ENCODE measurements at places on chromosomes 13 and 19.

DNA sequence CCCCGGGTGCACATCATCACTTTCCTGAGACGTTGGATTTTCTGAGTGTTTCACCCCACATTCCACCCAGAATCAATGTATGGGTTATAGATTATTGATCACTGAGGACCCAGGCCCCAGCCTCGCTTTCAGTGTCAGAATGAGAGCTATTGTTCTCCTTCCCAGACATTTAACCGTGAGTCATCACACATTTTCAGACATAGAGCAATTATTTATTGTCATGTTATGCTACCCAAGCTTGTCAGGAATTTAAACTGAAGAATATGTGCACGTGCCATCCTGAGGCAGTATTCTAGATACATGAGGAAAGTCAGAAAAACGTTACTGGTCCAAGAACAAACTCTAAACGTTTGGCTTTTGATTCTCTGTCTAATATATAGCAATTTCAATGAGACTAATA, 276.6 kb upstream of the ZNF507 start:
- DNase-seq = no peak

DNA sequence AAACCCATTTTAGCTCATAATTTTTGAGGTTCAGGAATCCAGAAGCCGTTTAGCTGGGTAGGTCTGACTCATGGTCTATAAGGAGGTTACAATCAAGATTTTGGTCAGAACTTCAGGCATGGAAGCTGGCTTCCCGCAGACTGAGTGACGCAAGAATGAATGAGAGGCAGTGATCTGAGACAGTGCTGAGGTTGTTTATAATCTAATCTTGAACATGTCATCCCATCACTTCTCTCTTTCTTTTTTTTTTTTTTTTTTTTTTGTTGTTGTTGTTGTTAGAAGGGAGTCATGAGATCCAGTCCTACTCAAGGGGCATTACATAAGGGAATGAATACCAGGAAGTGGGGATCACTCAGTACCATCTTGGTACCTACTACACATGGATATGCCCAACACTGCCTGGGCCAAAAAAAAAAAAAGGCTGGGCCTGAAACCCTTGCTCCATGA, 217.4 kb downstream of the DLEU7 start:
- DNase-seq = no peak

DNA sequence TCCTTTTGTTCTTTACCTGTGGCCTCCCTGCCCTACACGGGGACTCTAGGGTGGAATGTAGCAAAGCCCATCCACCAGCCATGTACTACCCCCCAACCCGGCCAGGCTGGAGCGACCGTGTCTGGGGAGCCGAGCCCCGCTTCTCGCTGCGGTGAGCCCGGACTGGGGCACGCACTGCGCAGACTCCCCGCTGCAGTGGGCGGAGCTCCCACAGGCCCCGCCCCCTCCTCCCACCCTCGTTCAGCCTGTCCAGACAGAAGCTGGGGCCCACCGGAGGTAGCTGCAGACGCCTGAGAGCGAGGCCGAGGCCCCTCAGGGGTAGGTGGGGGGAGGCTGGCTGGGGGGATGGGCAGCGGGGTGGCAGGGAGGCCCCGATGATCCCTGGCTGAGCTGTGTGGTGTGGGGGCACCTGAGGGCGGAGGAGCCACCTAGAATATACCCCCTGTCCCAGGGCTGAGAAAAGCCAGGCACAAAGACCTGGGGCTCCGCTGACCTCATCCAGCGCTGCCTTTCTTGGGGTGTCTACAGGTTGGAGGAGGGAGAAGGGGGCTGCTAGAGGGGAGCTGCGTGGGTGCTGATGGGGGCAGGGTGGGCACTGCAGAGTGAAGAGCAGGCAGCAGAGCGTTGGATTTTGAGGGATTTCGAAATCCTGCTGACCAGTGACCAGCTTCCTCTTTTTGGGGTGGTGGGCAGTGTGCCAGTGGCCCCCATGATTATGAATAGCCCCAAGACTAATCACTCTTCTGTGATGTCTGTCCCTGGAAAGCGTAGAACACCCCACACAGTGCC, 17.3 kb downstream of the PLD3 start:
- DNase-seq = peak; percentile 79

DNA sequence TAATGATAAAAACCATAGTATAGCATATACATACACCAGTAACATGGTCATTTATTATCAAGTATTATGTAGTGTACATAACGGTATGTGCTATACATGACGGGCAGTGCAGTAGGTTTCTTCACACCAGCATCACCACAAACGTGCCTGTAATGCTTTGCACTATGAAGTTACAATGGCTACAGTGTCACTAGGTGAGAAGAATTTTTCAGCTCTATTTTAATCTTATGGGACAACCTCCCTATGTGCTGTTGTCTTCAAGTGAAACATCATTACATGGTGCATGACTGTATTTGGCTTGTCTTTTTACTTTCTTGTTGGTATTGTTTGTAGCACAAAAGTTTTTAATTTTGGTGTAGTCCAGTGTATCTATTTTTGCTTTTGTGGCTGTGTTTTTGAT, 18.7 kb downstream of the CDK8 start:
- no peak for DNase-seq

GRCh38 chr19:51098365-51099046, 9.7 kb downstream of the CTU1 start:
- no peak for DNase-seq

DNA sequence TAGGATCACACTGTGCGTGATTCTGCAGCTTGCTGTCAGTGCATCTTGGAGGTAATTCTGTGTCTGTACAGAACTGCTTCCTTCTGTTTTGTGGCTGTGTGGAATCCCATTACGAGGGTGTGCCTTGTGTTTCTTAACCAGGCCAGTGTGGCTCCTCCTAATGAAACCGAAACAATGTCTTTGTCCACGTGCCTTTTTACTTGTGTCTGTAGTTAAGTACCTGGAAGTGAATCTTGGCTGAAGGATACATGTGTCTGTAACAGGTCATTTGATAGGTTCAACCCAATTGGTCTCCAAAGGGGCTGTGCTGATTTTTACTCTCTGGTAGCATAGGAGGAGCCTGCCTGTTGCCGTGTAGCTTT, 13.1 kb downstream of the NOP53 start:
- no peak for DNase-seq

DNA sequence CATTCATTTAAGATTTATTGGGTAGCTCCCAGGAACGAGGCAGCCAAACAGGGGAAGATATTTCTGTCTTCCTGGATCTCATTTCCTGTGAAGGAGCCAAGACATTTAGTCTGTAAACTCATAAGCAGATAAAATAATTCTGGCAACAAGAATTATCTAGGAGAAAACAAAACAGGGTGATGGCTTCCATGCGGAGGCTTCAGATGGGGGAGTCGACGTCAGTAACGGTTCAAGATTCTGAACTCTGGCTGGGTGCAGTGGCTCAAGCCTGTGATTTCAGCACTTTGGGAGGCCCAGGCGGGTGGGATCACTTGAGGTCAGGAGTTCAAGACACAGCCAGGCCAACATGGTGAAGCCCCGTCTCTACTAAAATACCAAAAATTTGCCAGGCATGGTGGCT, 1.3 kb downstream of the GNA15 start:
- no peak for DNase-seq

DNA sequence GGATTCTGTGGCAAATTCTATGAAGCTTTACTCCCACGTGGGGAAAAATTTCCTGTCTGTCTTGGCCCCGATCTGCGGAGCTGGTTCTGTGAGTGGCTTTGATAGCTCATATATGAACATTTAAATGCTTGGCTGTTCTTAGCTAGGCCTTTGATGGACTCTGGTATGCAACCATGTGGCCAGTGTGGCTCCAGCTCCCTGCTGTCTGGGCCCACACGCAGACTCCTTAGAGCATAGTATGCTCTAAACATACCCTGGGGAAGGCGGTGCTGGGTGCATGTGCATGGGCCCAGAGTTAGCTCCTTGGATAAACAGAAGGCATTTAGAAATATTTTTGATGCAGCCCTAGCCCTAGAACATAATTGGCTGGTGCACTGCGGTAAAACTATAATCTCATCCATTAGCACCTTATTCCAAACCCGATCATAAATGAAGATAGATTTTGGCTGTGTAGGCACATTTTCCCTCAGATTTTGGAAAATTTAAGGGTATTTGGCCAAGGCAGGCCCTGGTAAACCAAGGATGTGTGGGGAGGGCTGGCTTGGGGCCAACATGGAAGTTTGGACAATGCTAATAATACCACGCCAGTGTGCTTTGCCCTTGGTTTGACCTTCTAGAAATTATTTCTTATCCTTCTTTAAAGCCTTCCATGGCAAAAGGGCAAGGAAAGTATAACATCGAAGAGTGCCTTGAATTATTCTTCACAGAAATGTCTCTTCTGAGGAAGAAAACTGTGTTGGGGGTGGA, 153.5 kb downstream of the LMO7 start:
- DNase-seq = no peak

DNA sequence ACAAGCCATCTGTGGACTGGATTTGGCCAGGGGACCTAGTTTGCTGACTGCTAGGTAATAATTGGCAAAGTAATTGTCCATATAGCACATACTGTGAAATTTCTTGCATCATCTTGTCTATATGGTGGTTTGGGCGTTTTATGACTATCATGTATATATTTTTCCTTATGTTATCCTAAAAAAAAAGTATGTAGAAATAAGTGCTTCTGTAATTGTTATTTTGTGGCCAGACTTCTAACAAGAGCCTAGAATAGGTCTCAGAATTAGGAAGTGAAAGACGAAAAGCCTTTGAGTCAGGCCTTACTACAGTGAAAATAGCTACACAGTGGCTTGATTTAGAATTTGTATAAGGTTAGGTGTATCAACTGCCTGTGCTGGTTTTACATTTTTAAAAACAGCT, 4.2 kb downstream of the FNDC3A start:
- no peak for DNase-seq

- DNase-seq = no peak
Observed at GRCh38 chr19:57192993-57193392, 1.7 kb downstream of the ZNF264 start.

- DNase-seq = no peak
Observed at GRCh38 chr19:17170538-17171297, 44.4 kb upstream of the USE1 start.

DNA sequence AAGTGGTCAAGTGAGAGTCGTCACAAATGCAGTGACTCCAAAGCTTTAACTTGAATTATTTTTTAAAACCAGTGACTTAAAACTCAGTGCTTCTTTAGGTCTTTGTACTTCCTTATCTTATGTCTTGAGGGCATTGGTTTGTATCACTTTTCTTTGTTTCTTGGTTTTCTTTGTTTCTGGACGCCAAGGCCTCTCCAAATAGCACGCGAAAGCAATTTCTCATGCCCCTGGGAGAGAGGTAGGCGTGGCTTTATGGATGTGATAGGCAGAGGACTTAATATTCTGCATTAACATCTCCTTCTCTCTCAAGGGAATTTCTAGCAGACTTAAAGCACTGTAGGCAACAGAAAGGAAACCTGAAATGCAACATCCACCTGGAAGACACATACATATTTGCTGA, 20.6 kb downstream of the UBE2L5 start:
- no peak for DNase-seq

DNA sequence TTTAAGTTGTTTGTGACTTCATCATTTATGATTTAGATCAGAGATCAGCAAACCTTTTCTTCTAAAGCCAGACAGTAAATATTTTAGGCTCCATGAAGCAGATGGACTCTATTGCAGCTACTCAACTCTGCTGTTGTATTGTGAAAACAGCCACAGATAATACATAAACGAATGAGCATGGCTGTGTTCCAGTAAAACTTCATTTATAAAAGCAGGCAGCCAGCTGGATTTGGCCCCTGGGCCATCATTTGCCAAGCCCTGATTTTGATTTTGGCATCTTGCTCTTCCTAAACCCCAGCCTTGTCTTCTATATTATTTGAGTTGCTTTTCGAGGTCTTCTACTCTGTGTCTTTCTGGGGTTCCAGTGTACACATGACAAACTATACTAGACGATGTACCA, 41.3 kb downstream of the RNASEH2B start:
- no peak for DNase-seq

DNA sequence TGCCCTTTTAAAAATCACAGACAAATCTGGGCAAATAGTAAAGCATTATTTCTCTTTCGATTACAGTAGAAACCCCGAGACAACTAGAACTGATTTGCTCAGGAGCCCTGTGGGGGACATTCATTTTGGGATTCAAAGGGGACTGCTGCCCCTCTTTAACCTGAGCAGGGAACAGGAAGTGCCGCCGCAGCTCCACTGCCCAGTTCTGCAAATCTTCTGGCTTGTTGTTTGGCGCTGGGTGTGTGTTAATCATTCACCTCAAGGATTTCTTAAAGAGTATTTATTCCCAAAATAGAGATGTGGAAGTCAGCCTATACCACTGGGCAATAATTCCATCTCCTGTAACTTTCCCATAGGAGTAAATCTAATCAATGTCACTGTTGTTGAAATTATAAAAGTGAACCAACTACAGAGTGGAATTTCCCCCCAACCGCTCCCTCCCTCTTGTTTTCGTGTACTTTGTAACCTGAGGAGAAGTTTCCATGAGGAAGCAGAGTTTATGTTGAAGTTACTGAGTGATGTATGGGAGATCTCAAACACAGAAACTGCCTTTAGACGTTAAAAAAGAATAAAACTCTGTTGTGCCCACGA, 515.8 kb downstream of the KLF12 start:
- DNase-seq = peak; percentile 45

DNA sequence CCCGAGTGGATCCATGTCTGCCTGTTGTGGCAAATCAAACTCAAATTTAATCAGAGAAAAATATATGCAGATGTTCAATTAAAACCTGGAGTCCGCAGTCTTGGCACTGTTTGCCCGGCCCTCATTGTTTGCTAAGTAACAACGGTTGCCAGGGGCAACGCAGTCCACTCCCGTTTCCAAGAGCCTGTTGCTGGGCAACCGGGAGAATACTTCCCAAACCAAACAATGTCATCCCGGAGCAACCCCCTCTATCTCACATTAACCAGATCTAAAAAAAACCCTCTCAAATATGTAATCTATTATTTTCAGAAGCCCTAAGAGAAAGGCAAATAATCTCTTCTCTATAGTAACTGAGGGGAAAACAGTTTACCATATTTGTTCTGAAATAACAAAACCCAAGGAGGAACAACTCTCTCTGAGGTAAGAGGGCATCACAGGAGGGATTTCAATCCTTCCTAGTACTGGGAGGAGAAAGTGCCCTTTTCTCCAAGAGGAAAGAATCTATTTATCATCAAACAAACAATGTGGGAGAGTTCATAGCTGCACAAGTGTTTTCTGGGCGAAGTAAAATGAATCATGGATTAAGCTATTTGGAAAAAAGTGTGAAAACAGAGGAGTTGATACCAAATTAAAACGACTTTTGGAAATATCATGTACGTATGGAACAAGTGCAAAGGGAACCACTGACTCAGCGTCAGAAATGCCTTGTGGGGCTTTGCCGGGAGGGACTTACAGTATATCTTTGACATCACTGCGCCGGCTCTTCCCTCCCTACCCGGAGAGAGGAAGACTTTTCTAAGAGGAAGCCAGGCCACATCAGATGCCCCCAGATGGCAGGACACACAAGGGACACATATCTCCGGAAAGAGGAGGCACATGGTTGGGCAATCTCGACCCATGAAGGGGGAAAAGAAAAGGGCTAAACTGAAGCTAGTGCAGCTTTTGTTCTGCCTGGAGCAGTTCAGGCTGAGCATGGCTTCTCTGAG, 43.3 kb downstream of the RFX2 start:
- DNase-seq = peak; percentile 73

DNA sequence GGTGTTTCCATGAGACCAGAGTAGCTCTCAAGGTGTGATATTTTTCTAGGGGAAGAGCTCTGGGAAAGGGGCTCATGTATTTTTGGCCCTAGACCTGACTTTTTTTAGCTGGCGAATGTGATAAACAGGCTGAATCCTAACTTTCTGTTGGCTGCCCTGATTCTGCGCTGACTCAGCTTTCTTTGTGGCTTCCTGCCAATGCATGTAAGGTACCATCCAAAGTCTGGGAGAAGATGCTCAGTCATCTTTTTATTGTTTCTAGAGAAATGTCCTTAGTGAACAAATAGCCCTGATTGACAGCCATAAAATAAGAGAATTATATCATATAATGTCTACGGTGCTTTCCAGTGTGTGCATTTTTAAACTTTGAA, 113.6 kb upstream of the MBNL2 start:
- no peak for DNase-seq

Measured in HEK293T (cell line).